ENCODE measurements at places on chromosomes 6 and 20.

DNA sequence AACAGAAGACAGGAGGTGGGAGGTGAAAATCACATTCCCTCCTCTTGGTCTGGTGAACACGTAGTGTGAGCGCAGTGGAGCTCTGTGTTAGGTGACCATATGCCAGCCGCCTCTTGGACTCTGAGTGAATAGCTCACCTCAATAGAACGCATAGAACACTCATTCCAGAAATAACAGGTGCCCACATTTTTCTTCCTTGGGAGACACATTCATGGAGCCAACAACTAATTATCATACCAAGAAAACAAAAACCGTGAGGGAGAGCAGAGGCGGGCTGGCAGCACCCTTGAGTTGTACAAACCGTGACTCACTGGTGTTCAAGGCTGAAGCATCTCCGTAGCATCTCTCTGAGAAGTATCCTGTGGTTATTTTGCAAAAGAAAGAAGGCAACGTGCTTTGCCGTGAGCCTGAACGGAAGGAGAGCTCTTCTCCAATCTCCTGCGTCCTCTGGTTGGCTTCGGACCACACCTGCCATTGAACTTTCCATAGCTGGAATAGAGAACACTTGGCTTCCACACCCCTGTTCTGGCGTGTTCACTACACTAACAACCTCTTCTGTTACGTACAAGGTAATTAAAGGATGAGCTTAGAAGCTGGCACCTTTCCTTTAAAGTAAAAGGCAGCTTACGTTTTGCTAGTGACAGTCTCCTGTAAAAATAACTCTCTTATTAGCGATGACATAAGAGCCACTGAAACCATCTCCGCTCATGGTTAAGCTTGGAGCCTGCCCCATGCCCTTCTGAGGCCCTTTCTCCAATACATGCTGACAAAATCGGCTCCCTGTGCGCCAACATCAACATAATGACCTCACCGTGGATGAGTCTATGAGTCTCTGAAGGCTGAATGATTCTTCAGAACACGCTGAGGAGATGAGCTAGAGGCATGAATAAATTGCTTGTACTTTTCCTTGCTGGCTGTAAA lies 30.2 kb upstream of the SGK1 start:
- no peak for DNase-seq

GRCh38 chr20:31476294-31476585 lies 1.2 kb downstream of the REM1 start:
- DNase-seq, result no peak

GRCh38 chr6:162644153-162644552 lies 83.4 kb downstream of the PRKN start:
- no peak for DNase-seq

DNA sequence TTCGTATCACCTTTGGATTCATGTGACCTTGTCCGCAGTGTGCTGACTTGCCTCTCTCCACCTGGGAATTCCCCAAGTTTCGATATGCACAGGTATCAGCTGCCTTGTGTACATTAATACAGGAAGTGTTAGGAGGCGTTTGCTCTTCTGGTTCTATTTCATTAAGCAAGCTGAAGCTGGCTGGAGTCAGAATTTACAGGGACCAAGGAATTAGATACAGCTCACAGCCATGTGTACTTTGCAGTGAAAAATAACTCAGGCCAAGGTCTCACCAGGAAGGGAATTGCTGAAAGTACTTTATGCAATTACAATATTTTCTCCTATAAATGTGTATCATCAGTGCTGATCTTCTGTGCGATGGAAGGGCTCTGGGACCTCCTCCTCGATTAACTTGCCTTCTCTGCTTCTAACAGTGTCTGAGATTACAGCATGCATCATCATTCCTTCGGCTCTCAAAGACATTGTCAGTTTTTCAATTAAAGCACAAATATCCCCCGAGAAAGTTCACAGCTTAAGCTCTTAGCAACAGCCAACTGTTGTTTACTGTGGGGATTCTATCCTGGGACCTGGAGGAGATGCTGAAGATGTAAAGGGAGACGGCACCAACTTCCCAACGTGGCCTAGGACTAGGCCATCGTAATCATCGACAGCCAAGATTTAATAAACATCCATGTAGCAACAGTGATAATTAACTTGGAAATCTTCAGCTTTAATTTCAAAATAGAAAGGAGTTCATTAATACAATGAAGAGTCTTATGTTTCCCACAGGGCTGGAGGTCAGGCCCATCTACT lies 13.8 kb upstream of the TIAM2 start:
- no peak for DNase-seq

- DNase-seq, result peak; percentile 21
These were observed 19.4 kb upstream of the SDHAF4 start for GRCh38 chr6:70547313-70547712.

DNA sequence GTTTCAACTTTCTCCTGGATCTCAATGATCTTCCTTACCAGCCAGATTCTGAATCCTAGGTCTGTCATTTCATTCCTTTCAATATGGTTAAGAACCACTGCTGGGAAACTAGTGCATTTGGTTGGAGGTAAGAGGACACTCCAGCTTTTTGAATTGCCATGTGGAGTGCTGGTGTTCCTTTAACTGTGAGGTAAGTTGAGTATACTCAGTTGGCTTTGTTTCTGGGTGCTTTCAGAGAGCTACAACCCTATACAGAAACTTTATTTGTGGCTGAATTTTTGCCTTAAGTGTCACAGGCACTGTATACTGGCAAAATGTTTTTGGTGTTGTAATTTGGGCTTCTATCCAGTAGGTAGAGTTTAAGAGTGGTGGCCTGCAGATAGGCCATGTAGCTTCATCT lies 175.8 kb downstream of the TBC1D32 start:
- no peak for DNase-seq

DNA sequence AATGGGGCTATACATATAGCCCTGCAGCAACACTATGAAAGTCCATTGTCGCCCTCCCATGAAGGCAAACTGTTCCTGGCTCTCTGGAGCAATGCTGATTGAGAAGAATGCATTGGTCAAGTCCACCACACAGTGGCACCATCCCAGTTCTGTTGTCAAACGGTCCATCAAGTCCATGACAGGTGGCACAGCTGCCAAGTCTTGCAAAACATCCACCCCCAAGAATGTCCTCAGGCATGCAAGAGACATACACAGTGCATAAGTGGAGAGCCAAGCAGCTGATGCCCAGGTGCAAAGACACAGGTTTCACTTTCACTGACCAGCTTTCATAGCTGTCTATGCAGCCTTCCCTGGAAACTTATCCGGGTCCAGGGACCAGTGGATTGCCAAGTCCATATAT lies 17.5 kb downstream of the ZNF391 start:
- no peak for DNase-seq

DNA sequence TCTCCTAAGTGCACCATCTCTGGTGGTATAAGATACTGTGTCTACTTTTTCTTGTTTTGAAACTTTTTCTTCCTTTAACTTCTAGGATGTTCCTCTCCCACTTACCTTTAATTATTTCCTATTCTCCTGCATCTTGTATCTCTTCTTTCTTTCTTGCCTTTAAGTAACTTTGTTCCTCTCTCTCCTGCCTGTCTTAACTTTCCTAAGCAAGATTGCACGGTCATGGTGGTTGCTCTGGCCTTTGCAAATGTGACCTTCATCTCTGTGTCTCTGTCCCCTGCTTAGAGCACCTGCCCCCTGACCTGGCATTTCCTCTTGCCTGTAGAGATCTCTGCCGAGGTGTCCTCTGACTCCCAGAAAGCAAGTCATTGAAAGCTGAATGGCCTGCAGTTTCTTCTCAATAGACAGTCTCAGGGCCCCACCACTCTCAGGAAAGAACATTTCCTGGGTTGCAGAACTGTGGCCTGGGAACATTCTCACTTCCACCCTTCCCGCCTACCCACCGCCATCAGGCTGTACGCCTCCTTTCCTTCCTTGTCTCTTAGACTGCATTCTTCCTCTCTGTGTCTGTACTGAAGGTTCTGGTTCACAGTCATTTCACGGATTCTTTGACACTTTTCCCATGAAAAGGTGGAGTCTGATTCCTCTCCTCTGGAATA lies 12.8 kb downstream of the ZDHHC14 start:
- no peak for DNase-seq

DNA sequence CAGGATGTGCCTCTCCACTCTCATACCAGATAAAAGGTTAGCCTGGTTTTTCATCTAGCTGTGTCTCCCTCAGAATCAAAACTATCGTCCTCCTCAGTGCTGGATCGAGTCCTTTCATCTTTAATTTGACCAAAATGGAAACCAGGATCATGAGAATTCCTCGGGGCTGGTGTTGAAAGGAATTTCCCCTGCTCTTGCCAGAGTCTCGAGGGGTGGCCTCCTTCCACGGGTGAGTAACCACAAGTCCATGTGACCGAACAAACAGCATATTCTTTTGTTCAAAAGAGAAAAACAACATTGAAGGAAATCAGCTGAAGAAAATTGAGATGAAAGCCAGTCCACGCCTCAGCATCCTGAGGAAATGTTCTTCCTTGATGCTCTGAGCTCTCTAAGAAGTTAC lies 165.9 kb upstream of the CDYL start:
- DNase-seq, result peak; percentile 16

DNA sequence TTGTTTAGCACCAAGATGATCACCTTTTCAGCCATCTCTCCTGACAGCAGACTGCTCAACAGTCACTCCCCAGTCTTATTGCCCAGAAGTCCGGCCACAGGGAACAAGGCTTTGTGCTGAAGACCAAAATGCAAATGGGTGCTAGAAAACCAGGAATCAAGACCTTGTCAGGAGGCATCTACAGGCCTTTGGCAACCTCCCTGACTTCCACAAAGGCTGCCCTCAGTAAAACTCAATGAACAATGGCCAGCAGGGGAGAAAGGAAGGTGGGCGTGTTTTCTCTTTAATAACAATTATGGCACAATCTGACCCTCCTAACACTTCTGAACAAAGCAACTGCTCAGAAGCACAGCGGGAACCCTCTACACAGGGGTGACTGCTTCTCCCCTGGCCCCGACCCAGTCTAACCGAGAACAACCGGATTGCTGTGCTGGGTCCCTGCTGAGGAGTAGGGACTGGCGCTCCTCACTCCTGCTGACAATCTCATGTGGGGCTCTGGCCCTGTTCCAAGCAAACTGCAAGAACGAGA lies 41.6 kb downstream of the PLCG1 start:
- DNase-seq, result peak; percentile 84

- no peak for DNase-seq
These were observed 10.9 kb upstream of the SPDEF start for GRCh38 chr6:34566830-34567546.

- DNase-seq, result no peak
These were observed 38.0 kb downstream of the COL12A1 start for GRCh38 chr6:75167851-75168250.

DNA sequence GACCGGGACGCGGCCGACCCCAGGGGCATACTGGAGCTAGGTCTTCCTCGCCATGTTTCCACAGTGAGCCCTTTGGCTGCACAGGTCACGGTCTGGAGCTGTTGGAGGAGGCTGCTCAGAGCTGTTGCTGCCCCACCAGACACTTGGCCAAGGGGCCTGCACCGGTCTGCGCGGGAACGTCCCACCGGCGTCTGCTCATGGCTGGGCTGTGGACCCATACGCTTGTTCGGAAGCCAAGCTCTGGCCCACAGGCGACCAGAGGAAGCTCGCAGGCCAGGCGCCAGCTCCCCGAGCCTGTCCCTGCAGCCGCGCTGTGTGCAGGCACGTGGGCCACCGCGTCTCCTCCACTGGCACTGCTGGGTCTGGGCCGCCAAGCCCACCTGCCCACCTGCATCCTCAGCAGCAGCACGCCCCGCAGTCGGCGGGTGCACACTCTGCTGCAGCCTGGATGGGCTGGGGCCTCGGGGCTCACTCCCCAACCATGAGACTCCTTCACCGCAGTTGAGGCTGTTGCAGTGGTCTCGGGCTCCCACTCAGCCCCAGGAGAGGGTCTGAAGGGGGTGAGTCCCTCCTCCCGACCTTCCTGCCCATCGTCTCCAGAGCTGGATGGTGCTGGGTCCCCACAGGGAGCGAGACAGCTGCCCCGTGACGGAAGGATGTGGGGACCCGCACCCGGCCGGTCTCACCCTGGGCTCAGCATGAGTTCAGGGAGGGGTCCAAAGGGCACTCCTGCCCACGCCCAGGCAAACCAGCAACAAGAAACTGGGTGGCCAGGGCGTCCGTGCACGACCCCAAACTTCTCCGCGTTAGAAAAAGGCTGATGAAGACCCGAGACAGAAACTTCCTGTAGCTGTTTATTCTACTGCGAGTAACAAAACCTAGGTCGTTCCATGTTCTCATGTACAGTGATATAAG lies 15.5 kb upstream of the TCFL5 start:
- DNase-seq, result no peak

GRCh38 chr6:132937466-132937906 lies 123.1 kb downstream of the RPS12 start:
- DNase-seq, result peak; percentile 62

DNA sequence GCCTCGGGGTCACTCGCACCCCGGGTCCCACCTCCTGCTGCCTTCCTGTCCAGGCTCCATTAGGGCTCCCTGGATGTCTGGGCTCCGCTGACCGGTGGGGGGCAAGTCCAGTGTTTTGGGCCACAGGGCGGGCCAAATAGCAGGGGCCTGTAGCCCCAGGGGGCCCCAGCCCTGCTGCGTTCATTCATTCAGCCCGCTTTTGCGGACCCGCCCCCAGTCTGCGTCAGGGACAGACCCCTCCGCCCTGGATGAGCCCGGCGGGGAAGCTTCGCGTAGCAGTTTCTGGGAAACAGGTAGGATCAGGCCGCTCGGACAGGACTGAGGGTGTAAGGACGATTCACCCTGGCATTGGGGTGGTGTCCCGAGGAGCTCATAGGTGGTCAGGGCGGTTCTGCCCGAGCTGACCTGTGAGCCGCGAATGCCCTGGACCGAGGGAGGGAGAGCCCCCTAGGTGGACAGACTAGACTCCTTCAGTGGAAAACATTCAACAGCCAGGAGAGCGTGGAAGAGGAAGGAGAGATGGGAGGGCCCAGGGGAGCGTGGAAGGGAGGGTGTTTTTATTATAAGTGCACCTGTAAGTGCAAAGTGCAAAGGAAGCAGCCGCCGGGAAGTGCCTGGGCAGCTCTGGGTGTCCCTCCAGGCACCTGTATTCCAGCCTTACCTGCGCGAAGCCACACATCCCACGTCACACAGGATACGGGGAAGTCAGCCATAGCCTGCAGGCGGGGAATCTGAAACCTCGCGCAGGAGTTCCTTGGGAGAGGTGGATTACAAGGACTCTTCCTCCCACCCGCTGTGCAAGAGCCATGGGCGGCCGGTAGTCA lies 662 bp downstream of the ENTPD6 start:
- DNase-seq, result peak; percentile 38

DNA sequence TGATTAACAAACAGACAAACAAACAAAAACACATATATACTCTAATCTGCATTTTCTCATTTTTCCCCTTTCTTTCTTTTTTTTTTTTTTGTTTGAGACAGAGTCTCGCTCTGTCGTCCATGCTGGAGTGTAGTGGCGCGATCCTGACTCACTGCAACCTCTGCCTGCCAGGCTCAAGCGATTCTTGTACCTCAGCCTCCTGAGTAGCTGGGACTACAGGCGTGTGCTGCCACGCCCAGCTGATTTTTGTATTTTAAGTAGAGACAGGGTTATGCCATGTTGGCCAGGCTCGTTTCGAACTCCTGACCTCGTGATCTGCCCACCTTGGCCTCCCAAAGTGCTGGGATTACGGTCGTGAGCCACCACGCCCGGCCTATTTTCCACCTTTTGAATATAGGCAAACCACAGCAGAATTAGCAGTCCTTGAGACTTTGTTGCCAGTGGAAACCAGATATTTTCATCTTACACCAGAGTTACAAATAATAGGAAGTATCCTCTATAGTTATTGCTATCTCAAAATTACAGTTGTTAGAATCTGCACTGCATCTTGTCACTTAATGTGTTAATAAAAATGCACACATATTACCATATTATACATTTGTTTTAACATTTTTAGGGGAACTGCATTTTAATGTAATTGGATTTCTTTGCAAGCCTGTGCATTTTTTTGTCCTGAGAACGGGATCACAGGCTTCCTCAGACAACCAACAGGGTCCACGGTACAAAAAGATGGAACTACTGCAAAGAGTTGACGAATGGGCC lies 208.2 kb upstream of the ZNF217 start:
- no peak for DNase-seq

- no peak for DNase-seq
These were observed 771.2 kb downstream of the KIF16B start for GRCh38 chr20:15802020-15802419.
